ENCODE measurements at places on chromosomes 12 and 14.

DNA sequence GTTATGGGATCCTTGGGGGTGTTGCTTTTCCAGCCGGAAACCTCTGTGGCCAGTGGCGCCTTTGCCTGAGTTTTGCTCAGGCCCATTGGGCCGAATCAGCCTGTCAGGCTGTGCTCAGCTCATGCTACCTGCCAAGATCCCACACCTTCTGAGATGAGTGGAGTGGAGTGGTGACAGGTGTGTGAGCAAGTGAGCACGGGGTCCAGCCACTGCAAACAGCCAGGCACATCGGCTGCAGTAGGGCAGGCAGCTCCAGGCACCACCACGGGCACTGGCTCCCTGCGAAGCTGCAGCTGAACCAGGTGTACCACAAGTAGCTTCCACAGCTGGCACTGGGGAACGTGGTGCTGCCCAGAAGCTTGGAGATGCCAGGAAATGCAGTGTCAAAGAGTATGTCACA is 21.1 kb upstream of the WDR89 start:
- no peak for DNase-seq

- no peak for DNase-seq
Observed at GRCh38 chr12:72330784-72331183, 58.6 kb downstream of the TRHDE start.

GRCh38 chr12:12305568-12306300 is 38.9 kb upstream of the LRP6 start:
- no peak for DNase-seq

- no peak for DNase-seq
Observed at GRCh38 chr14:68408680-68409079, 384.2 kb downstream of the ZFP36L1 start.

- DNase-seq: peak; percentile 3
Observed at GRCh38 chr14:104985675-104986486, at the start of gene CLBA1. Gene CLBA1, plus strand, starts transcription at chr14:104985788. Its CDS starts 644 bp downstream, at chr14:104986432.

GRCh38 chr14:74962046-74962445 is 6.6 kb upstream of the PGF start:
- no peak for DNase-seq

GRCh38 chr12:22350886-22351285 is 16.4 kb upstream of the ST8SIA1 start:
- DNase-seq: no peak

- no peak for DNase-seq
Observed at GRCh38 chr14:106651016-106651415, 1124.6 kb downstream of the TMEM121 start.

DNA sequence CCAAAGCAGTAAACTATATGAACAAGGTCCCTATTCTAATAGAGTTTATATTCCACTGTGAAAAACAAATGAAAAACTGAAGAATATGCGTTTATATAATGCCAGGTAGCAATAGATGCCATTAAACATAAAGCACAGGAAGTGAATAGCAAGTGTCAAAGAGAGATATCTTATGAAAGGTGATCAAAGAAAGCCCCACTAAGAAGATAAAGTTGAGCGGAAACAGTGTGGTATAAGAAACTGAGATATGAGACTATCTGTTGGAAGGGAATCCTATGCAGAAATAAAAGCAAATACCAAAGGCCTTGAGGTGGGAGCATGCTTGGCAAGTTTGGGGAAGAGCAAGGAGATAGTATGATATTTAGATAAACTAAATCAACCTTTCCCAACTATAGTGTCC is 123.1 kb upstream of the FAR2 start:
- DNase-seq: no peak

DNA sequence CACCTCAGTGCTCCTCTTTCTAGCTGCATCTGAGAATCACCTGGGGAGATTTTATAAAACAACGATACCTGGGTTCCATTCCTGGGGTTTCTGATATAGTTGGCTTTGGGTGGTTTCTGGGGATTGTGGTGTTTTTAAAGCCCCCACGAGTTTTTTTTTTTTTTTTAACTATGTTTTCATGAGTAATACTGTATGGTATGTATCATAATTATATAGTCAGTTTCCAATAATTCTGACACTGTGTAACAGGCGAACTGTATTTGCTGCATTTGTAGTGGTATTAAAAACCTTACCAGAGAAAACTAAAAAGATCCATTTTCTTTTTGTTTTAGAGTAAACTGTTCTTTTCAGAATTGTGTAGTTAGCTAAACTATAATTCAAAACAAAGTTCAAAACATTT is 84.9 kb downstream of the SRGAP1 start:
- no peak for DNase-seq

- DNase-seq: no peak
Observed at GRCh38 chr14:97013878-97014277, 216.7 kb downstream of the VRK1 start.

- DNase-seq: no peak
Observed at GRCh38 chr12:130480887-130481286, 143.2 kb downstream of the PIWIL1 start.

DNA sequence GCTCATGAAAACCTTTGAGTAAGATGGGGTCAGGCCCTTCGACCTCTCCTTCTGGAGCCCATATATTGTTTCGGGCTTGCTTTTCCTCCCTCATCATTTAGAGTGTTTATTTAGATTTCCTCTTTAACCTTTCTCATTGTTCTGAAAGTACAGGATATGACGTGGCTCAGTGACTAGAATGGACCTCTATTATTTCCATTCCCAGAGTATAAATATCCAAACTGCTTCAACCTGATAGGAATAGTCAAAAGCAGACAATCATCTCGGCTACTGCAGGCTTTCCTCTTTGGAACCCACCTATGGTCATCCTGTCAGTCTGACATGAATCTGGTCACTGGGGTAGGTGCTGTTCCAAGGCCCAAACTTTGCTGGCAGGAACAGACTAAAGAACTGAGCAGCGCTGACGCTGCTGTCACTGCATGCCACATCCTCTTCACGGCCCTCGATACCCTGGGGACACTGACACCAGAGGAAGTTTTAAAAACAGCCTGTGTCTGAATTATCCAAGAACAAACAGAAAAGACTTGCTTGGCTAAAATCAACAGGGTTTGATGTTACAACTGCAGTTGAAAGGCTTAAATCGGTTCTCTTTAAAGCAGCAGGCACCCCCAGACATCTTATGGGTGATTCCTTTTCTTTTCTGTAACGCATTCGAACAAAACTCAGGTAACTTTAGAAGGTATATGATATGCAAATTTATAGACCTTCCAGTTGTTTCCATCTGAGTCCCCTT is 5.0 kb upstream of the DDX47 start:
- peak; percentile 2 for DNase-seq

DNA sequence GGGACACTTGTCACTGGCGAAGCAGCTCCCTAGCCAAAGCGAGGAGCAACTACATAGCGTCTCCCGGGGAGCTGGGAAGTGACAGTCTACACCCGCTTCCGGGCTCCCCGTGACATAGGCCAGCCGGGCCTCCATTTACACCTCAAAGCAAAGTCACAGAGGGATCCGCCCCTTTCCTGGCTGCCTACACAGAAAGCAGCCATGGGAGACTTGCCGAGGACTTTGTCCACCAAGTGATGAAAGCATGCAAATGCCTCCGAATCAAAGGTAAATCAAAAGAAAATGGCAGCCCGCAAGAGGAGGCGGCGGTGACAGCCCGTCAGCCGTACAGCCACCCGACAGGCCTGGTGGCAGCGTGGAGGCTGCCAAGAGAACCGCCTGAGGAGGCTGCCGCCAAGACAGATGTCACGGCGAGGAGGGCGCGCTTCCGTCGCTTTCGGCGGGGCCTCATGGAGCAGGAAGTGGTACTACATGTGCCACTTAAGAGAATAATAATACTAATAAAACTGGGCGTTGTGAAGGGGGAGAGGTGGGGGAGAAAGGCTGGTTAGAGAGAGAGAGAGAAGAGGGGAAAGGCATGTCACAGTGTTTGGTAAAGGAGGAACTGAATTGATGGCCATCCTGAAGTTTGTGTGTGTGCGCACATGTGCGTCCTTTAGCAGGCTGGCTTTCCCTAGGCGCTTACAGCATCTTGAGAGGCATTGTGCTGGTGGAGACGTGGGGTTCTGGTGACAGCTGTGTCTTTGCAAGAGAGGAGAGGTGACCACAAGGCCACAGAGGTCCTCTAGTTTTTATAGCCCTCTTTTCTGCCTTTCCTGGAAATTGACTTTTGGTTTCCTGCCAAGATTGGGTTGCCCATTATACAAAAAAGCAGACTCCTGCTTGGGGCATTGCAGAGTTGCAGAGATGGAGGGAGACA is 661.7 kb downstream of the VRK1 start:
- no peak for DNase-seq

DNA sequence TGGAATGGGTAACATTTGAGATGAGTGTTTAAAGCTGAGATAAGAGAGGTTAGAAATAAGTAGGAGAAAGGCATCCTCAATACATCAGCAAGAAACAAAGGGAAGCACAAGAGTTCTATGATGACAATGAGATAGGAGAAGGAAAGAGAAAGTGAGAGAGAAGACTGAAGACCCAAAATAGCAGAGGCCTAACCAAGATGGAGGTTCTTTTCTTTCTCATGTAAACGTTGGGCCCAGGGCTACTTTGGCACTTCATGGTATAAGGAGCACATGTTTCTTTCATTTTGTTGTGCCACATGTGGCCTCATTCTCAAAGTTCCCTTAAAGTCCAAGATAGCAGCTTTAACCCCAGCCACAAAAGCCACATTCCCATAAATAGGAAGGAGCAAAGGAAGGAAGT is 120.5 kb upstream of the RMST start:
- no peak for DNase-seq

DNA sequence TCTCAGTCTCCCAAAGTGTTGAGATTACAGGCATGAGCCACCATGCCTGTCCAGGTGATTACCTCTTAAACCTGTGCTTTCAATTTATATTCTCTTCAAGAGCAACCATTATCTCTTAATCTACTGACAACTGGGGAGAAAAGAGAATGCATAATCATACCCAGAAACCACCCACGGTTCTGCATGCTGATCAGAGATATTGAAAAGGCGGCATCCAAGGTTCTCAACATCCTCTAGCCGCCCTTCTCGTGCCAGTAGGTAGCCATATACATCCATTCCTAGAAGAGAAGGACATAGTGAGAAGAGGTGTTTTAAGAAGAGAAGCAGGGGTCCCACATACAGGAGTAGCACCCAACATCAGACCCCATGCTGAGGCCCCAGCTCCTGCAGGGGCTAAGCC is 20.8 kb downstream of the ANAPC7 start:
- no peak for DNase-seq

DNA sequence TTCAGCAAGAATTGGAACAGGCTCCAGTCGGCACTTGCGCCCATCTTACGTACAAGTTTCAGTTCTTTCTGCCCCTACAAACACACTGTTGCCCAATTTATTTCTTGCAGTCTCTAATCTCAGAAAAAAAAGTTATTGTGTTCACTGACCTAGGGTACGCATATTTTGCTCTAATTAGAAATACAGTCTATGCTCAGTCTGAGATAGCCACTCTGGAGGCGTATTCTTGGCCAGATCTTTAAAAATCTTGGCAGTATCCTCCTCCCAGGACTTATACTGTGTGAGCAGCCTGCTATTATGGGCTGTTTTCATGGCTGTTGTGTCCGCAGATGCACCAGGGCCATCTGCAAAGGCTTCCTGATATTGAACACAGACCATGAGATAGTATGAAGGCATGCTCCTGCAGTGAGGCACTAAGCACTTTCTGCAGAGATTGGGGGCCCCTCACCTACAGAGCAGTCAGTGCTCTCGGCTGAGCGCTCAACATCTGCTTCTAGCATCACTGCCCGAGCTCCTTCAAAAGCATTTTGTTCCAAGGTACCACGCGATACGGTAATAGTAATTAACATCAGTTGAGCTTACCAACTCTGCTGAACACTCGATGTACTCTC is 57.9 kb downstream of the PPM1H start:
- no peak for DNase-seq

GRCh38 chr12:115438314-115438713 is 754.3 kb upstream of the TBX3 start:
- DNase-seq: no peak

DNA sequence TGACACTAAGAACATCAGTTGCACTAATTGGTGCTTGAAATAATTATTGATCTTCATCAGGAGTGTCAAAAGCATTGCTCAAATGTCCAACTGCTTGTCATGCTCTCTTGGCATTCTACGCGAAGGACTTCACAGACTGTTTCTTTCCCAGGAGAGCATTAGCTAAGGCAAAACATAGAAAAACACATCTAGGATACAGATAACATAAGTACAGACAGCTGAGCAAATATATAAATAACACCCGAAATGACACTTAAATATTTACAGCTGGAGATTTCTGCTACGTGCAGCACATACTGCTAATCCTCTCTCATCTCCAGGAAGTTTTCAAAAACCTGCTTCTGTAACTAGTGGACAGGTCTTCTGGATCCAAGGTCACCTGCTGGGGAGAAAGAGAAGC is 120.0 kb upstream of the PRMT8 start:
- no peak for DNase-seq

GRCh38 chr12:54958048-54958658 is 26.4 kb downstream of the TESPA1 start:
- peak; percentile 7 for DNase-seq

DNA sequence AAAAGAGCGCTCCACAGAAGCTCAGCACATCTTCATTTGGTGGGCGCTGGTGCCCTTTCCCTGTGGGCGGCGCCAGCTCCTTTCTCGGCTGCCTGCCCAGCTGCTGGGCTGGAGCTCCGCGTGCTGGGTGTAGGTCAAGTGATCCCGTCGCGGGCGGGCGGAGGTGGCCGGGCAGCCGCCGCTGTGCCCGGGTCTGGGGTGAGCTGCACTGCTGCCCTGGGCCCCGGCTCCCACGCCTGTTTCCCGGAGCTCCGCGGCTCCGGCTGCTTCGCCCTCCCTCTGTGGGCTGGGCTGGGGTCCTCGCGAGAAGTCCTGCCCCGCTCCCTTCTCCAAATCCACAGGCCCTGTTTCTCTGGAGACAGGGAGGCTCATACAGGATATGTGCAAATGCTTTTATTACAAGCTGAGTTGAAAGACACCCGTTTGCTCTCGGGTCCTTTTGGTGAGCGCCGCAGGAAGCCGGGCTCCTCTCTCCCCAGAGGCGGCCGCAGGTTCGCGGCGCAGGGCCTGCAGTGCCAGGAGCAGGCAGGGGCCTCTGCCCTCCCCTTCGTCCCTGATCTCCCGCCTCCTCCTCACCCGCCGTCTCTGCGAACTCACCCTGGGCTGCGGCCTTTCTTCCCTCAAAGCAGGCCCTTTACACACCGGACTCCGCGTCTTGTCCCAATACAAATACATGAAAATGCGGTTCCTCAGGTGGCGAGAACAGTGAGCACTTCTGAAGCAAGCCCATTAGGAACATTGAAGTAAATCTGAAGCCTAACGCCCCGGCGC is 67.8 kb upstream of the CAPRIN2 start:
- no peak for DNase-seq

- DNase-seq: no peak
Observed at GRCh38 chr14:82045339-82045738, 511.7 kb upstream of the SEL1L start.
